ENCODE measurements at places on chromosomes 12 and 14. TPM values are rescaled to one million over a fixed set of nuclear protein-coding genes. Genes with fewer than 3 reads are reported as not detected.
A peak's percentile ranks its signal among the peaks of the same experiment; 100 is the strongest.

DNA sequence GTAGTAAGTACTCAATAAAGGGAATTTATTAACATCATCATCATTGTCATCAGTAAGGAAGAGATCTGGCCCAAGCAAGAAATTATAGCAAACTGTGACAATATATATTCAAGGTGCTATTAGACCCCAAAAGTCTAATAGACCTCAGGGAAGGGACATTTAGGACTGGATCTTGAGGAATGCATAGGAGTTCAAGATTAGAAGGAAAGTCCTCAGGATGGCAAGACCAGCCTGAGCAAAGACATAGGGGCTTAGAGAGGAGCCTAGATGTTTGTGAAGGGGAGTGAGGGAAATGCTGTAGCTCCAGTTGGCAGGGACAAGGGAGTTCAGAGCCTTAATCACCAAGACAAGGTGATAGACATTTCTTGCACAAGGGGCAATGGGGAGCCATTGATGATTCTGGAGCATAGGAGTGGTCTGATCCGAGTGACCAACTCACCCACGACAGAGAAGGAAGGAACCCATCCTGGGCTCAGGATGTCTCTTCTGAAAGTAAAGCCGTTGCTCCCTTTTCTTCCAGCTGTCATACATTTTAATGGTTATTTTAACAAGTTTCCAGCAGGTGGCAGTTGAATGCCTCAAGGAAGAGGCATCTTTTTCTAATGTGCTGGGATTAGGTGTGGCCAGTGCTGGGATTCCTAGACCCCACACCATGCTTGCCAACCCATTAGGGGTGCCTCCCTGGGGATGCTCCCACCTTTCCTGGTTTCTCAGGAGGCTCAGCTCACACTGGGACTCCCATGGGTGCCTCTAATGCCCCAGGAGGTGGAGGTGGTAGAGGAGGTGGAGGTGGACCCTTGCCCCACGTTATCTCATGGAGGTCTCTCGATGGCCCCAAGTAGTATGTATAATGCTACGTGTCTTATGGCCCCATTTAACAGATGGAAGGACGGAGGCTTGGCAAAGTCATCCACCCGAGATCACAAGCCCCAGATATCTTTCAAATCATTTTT is 37.8 kb downstream of the PHETA1 start:
- DNase-seq: no peak

DNA sequence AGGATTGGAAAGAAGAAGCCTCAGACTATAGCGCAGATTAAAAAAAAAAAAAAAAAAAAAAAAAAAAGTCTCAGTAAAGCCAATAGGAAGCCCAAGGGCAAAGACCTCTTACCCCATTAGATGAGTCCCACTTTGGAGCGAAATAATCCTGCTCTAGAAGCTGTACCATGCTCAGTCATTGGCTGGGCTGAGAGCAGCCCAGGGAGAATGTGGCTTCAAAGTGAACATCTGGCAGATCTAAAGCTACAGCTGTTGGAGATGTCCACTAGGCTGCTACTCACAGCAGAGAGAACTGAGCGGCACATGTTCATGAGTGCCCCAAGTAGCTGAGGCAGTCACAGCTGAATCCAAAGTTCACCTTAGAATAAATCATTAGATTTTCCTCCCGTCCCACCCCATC is 560.9 kb downstream of the MED13L start:
- DNase-seq: no peak

DNA sequence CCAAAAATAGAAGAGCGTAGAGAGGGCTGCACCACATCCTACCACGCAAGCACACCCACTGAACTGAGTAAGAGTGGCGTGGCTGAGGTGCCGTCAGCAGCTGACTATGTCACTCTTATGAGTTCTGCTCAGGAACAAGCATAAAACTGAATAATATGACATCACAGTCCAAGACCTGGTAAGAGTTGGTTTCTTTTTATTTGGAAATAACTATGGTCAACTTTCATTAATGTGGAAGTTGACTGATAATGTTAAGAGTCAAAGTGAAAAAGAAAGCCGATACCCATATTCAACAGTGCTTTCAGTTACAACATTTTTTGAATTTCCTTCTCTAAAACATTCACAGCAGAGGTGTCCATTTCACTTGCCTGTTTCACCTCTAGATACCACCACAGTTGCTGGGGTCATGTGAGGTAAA is 44.6 kb downstream of the GNS start:
- peak; percentile 72 for DNase-seq

DNA sequence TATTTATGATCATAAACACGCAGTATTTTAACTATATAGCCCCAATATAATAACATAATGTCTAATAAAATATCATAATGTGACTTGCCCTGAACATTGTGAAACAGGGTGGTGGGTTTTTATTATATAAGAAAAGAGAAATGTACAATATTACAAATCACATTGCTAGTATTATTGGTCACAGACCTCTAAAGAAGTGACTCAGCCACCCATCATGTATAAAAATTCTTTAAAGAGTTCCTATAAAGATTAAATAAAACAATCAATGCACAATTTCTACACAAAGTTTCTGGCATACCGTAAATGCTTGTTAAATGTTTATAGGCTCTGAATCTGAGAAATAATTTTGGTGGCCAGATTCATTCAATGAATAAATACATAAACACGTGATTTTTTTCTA is 28.9 kb downstream of the ABCC9 start:
- DNase-seq: no peak

- DNase-seq: no peak
These were observed 19.8 kb upstream of the OVCH1 start for GRCh38 chr12:29517264-29517663.

RPL10L gene
- polyA plus RNA-seq: not detected

SOAT2 gene
- polyA plus RNA-seq: not detected

CLEC9A gene
- polyA plus RNA-seq: 0.99 TPM
